SW 1271 (cell line): ENCODE measurements at places on chromosomes 13 and 19.

DNA sequence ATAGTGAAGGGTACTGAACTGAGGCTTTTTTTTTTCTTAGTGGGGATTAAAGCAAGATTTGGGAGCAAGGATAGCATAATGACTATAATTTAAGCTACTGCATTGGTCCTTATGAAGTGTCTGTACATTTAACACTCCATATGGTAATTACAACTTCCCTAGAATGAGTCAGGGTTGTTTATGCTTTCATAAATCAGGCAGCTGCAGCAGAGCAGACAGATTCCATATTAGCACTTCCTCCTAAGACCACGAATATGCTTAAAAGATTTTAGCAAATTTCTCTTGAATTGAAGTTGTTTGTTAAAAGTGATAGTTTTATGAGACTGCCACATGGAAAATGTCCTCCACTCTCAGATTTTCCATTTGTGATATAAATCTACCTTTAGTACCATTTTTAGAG lies 401.1 kb upstream of the SPRY2 start:
- no peak for DNase-seq

- DNase-seq: no peak
Observed at GRCh38 chr13:68736961-68737360, 1370.7 kb upstream of the ATXN8OS start.

- DNase-seq: no peak
Observed at GRCh38 chr13:99472122-99472440, 29.2 kb upstream of the TM9SF2 start.

- DNase-seq: no peak
Observed at GRCh38 chr19:47518139-47518538, 3.3 kb upstream of the NAPA start.

DNA sequence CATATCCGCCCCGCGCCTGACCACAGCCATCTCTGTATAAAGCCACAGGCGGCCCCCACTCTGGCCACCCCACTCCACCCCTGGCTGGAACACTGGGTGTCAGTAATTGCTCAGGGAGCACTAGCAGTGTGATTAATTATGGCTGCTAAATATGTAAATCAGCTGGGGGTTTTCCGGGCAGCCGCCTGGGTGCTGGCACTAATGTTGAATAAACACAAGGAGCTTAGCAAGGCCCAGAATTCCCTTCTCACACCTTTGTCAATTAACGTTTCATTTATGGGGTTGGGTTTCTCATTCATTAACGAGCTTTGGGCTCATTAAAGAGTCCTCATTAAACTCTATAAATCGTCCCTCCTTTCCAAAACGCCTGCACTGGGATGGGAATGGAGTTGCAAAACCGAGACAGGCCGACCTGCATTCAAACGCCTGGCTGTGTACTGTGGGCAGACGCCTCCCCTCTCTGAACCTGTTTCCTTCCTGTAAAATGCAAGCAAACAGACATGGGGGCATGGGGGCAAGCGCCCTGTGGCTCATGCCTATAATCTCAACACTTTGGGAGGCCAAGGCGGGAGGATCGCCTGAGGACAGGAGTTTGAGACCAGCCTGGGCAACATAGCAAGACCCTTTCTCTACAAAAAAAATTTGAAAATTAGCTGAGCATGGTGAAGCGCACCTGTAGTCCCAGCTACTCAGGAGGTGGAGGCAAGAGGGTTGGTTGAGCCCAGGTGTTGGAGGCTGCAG lies 17.7 kb upstream of the OLFM2 start:
- no peak for DNase-seq

GRCh38 chr19:13881692-13882418 lies 4.9 kb downstream of the NANOS3 start:
- DNase-seq: no peak

- no peak for DNase-seq
Observed at GRCh38 chr19:30656520-30657100, 284.4 kb downstream of the ZNF536 start.

GRCh38 chr19:16227837-16228636 lies 30.3 kb downstream of the AP1M1 start:
- no peak for DNase-seq

- DNase-seq: no peak
Observed at GRCh38 chr13:62087124-62087523, 671.5 kb upstream of the PCDH20 start.

DNA sequence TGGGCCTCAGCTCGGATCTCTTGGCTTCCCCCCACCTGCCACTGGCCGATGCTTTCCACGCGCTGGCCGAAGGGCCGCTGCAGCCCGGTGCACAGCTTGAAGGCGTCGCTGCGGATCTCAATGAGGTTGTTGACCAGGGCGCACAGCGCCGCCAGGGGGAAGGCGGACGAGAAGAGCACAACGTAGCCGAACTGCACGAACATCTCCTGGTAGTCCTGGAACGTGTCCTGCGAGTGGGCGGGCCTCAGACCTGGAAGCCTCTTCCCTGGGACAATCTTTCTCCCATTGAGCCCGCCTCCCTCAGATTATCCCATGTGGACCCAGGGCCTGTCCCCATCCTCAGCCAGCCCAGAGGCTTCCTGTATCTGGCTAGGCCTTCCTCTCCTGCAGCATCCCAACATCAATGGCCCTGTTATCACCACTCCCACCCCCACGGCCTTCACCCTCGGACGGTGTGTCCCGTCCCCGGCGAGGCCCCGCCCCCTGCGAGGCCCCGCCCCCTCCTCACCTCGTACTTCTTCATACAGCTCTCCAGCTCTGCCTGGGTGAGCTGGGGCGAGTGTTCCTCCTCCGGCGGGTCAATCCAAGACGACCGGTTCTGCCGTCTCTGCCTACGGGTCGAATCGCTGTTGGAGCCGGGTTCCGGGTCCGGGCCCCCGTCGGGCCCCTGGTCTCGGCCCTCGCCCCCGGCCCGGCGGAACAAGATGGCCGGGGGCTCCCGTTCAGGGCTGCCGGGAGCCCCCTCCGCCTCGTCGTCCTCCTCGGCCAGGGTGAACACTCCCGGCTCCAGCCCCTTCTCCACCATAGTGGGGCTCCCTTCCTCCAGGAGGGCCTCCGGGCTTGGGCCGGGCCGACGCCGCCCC lies 6.8 kb downstream of the ANO8 start:
- no peak for DNase-seq
